Testis (tissue), 5 donors: ENCODE measurements at places on chromosomes 16 and 17.

DNA sequence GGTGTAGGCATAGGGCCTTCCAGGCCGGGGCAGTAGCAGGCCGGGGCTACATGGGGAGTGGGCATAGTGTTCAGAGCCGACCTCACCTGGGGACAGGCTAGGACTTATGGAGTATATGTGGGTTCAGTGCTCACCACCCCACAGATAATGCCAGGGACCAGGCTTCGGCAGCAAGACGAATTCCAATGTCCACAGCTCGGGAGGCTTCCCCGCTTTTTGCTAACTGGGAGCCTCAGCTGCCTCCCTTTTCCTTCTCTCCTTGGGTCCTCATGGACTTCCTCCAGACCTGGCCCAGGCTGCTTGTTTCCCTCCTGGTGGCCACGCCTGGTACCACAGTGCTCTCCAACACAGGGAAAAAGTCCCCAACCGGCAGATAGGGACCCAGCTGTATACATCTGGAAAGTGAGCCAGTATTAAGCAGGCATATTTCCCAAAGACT, 20.1 kb upstream of the SLC46A1 start:
- no peak for DNase-seq

GRCh38 chr17:32486111-32486700, 587 bp upstream of the CDK5R1 start:
- DNase-seq: peak; percentile 77

GRCh38 chr16:12703935-12704334, 99.8 kb downstream of the CPPED1 start:
- DNase-seq: no peak

DNA sequence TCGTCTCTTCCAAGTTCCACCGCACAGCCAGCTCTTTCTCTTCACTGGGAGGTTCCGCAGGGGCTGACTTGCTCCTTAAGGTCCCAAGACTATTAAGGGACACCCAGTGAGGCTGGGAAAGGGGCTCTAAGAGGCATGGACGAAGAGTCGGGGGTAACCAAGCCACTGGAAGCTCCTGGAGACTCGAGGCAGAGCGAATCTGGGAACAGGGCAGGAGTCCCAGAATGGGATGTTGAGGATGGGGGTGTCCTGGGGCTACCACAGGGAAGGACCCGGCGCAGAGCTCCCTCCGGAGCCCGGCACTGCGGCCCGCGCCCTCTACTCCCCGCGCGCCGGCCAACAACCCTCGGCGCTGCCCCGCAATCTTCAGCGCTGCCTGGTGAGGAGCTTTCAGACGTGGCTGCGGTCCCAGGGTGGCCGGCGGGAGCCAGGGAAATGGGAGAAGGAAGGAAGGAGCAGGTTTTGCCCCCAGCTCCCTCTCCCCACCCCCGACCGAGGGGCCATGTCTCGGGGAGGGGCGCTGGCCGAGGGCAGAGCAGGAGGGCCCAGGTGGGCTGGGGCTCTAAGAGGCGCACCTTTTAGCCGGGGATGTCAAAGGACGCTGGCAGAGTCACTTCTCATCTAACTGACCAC, 581 bp downstream of the CHST5 start:
- no peak for DNase-seq

DNA sequence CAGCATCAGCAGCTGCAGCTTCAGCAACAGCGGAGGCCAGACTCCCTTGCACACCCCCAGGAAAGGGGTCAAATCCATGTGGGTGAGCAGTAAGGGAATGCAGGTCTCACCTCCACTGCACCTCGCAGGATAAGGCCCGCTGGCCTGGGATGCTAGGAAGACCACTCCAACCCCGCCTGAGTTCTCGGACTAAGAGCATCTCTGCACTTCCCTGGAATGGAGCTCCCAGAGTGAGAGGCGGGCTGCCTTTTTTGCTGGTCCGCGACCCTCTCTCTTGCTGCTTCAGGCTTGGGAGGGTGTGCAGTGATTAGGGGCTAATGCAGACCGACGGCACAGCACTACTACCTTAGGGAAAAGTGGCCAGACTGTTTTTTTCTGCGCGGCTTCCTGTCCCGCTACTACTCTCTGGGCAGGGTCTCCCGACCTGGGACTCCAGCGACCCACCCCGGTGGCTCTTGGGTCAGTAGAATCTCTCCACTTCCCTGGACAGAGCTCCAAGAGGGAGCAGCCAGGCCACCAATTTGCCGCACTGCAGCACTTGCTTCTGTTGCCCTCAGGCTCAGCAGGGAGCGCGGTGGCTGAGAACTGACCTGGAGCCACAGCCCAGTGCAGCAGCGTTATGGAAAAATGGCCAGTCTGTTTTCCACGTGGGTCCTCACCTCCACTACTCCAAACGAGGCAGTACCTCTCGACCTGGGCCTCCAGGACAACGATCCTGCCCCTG, 480.4 kb downstream of the CDH8 start:
- no peak for DNase-seq

DNA sequence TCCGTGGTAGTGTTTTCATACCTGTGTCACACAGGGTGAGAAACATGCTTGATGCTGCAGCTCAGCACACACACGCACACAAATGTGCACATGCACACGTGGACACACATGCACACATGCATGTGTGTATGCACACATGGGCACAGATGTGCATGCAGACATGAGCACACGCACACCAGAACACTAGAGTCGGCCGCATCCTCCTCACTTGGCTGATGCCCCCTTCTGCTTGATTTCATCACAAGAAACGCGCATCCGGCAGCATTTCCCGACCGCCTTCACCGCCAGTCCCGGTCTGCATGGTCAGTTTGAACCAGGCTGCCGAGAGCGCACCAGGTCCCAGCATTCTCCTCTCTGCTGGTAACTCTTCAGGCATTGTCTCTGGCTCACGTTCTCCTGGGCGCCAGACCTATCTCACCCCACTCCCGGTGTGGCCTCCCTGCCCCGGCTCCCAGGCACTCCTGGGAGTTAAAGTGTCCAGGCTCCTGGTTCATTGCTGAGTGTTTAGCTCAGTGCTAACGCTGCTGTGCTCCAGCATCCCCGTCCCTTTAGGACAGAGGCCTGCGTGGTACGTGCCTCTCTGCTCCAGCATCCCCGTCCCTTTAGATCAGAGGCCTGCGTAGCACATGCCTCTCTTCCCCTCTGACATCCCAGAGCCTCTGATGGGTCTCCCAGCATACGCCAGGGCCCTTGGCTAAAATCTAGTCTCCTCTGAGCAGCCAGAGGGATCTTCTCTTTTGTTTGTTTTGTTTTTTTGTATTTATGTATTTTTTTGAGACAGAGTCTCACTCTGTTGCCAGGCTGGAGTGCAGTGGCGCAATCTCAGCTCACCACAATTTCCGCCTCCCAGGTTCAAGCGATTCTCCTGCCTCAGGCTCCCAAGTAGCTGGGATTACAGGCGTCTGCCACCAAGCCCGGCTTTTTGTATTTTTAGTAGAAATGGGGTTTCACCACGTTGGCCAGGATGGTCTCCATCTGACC, 16.0 kb downstream of the BAIAP2 start:
- DNase-seq: no peak

DNA sequence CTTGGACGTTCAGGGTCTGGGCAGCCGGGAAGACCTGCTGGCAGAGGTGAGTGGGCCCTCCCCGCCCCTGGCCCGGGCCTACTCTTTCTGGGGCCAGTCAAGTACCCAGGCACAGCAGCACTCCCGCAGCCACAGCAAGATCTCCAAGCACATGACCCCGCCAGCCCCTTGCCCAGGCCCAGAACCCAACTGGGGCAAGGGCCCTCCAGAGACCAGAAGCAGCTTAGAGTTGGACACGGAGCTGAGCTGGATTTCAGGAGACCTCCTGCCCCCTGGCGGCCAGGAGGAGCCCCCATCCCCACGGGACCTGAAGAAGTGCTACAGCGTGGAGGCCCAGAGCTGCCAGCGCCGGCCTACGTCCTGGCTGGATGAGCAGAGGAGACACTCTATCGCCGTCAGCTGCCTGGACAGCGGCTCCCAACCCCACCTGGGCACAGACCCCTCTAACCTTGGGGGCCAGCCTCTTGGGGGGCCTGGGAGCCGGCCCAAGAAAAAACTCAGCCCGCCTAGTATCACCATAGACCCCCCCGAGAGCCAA, 8.6 kb upstream of the ABCC3 start:
- DNase-seq: peak; percentile 86

DNA sequence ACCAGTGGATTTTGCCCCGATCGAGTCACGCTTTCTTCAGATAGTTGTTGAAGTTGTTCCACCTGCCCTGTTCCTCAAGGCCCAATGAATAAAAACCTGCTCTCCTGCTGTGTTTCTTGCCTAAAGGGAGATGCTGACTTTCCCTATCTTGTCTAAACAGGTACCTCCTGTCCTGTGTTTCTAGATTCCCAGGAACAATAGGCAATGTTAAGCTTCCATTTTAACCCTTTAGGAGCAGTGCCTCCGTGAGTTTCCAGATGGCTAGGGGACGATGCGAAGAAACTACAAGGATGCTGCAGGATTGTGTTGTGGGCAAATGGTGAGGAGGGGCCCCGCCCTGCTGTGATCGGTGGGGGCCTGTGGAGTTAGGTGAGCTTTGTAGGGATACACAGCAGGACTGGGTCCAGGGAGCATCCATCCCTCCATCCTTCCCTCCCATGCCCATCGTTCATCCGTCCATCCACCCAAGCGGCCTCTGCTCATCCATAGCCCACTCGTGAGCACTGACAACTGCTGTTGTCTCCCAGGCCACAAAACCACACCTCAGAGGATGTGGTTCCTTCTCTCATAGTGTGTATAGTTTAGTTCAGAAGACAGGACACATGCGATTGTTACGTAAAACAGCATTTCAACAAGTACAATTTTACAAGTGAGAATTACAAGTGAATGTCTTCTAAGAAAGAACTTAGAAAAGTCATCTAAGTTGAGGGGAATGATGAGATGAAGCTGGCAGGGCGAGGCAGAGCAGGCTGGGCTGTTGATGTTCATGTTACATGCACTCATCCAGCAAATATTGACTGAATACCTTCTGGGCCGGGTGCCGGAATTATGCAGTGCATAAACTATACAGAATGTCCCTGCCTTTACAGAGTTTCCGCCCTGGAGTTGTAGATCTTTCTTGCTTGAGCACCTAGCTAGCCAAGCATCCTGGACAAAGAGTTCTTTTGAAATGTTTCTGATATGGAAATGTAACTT, 5.2 kb downstream of the ARSG start:
- peak; percentile 30 for DNase-seq

- DNase-seq: no peak
These were observed 3.5 kb upstream of the ACSM3 start for GRCh38 chr16:20760346-20760745.

- no peak for DNase-seq
These were observed 2.3 kb downstream of the PDK2 start for GRCh38 chr17:50097455-50097854.
